ENCODE measurements at places on chromosomes 1 and 21. TPM values are rescaled to one million over a fixed set of nuclear protein-coding genes. Genes with fewer than 3 reads are reported as not detected.

- no peak for DNase-seq
Measured at GRCh38 chr1:39328586-39329121, 124.2 kb downstream of the MACF1 start.

SPRR1A gene
- polyA plus RNA-seq: not detected

DNA sequence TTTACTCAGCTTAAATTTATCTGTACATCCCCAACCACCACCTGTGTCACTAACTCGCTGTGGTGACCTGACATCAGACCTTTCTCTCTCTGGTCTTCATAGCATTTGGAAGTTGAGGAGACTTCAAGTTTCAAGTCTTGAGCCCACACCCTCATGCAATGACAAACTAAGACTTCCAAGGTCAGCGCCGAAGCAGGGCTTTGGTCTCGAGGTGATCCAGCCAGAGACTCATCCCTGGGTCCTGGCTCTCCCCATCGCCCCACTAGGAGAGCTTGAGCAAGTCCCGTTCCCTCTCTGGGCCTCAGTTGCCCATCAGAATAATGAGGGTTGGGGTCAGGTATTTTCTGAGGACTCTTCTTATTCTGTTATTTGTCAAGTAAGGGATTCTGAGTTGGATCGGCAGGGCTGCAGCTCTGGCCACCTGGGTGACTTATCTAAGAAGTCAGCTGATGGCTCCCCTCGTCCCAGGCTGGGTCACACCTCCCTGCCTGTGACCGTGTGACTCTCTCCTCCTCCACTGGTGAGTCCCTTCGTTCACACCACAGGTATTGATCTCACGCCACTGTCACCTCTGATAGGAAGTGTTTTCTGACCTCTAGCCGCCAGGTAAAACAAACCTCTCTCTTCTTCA, 143.7 kb upstream of the RUNX3 start:
- no peak for DNase-seq

CDA gene
- not detected for polyA plus RNA-seq

PLOD1 gene
- 2.6 TPM for polyA plus RNA-seq

OXCT2 gene
- not detected for polyA plus RNA-seq

DNA sequence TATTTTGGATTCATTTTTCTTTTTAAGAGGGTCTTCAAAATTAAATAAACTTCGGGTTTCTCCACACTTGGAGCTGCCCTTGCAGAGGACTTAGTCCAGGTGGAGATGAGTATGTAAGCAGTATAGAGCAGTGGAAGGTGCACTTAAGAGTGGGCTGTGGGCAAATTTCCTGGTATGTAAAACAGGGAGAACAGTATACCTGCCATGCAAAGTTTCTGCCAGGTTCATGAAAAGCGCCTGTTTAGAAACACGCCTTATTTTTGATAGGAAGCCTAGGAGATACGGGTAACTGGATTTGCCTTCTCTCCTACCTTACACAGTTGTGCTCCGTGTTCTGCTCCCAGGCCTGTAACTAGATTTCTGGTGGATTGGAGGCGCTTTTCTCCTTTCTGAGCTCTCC, 1.2 kb downstream of the KDM4A start:
- no peak for DNase-seq

DNA sequence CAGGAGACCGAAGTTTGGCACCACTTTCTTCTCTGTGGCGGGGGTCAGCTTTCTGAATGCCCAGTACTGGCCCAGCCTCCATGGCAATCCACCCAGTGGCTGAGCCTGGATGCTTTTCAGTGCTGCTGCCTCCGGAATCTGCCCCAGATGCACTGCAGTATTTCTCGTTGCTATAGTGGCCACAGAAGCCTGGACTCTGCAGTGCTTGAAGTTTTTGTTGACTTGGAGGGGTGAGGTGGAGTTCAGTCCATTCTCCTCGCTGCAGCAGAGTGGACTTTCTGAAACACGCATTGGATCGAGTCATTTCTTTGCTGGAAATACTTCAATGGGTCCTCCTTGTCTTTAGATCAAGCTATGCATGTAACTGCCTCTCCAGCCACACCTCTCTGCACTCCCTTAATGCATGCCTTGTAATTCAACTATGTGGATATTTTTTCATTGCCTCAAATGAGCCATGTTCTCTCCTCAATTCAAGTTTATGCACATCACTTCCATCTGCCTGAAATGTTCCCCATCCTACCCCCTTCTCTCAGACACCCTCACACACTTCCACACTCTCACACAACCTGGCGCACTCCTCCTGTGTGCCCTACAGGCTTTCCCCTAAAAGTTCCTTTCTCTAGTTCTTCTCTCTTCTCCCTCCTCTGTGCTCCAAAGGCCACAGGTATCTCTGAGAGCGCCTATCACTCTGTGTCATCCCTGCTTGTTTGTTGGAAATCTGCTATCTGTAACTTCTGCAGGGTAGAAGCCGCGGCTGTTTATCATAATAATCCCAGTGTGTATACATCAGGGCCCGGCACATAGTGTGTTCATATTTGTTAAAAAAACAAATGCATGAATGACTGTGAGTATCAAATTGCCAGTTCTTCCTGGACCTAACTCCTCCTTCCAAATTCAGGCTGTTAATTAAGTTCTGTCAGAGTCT, 16.5 kb downstream of the ADAM30 start:
- DNase-seq: no peak

OPRD1 gene
- polyA plus RNA-seq: 0.03 TPM

- DNase-seq: no peak
Measured at GRCh38 chr1:187042538-187042937, 213.8 kb downstream of the PLA2G4A start.

GRCh38 chr1:152111515-152111968, 3.7 kb downstream of the TCHH start:
- DNase-seq: peak; percentile 22

GRCh38 chr1:55690366-55690765, 475.2 kb upstream of the USP24 start:
- DNase-seq: no peak

DNA sequence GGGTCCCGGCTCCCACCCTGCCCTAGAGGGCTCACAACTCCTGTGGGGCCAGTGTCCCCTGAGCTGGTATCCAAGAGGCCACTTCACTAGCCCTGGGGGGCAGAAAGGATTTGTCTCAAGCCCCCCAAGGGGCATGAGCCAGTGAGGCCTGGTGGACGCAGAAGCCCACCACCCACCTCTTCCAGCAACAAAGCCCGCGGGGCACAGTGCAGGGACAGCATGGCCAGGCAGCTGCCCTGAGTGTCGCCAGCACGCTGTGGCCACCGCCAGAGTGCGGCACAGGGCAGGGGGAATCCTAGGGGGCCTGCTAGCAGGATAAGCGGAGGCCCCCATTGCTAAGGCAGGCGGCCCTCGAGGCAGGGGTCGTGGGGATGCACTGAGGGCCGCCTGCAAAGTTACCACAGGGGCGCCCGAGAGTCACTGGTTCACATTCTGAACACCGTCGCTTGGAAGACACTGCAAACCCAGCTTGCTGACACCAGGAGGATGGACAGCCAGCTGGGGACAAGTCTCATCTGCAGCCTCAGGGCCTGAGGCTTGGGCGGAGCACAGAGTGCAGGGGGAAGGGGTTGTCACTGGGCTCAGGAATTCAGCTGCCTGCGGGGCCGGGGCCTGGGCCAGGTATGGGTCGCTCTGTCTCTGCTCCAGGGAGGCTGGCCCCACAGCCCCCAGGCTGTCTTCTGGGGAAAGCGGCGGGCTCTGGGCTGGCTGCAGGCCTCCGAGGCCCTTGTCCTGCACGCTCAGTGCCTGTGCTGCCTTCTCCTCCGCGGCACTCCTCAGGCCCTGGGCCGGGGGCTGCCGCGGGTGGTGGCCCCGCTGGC, 26.8 kb downstream of the SLC19A1 start:
- DNase-seq: no peak

TMIGD3 gene
- polyA plus RNA-seq: not detected

OR2T29 gene
- polyA plus RNA-seq: not detected

GRCh38 chr1:184889902-184890301, 84.4 kb downstream of the NIBAN1 start:
- no peak for DNase-seq

PTPN7 gene
- 50.5 TPM for polyA plus RNA-seq

DNA sequence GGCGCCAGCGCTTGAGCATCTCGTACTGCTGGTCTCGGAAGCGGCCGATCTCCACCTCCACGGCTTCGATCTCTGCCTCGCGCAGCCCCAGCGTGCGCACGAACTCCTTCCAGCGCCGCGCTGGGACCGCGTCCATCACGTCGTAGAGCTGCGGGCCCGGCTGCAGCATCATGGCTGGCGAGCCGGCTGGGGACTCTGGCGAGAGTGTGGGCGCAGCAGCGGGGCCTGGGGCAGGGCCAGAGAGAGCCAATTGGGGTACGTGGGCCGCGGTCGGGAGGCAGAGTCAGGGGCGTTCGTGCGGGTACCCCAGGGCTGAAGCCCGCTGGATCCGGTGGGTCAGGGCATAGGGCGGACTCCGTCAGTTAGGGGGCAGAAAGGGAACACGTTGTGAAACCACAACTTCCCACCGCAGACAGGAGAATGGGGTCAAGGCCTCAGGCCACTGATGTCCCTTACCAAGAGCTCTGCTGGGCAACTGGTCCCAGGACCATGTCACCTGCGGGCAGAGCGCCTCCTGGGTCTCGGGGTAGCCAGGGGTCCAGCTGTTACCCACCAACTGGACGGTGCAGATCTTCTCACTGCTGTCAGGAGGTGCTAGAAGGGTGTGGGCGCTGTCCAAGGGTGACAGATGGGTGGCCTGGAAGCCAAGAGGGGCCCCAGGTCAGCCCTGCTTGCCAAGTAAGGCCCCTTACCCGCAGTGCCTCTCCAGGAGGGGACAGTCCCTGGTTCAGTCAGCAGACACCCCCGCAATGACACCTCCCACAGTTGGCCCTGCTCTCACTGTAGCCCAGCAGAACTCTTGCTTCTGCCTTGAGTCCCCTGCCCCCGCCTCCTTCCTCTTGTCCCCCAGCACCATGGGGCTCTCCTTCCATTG, 4.2 kb downstream of the TNFRSF25 start:
- no peak for DNase-seq

- DNase-seq: peak; percentile 10
Measured at GRCh38 chr1:172154551-172154950, 265.9 kb upstream of the C1orf105 start.

RAB3B gene
- polyA plus RNA-seq: not detected

- no peak for DNase-seq
Measured at GRCh38 chr1:111513410-111514020, 10.1 kb upstream of the ADORA3 start.

- DNase-seq: no peak
Measured at GRCh38 chr21:42352441-42353095, 1.8 kb upstream of the TFF2 start.

DNA sequence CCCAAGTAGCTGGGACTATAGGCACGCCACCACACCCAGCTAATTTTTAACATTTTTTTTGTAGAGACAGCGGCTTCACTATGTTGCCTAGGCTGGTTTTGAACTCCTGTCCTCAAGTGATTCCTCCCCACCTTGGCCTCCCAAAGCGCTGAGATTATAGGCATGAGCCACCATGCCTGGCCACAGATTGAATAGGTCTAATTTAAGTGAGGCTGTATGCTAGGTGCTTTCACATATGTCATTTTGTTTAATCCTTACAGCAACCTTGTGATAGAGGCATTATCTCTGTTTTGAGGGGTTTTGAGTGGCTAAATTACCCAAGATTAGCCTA, 7.2 kb downstream of the INTS3 start:
- DNase-seq: no peak

DNA sequence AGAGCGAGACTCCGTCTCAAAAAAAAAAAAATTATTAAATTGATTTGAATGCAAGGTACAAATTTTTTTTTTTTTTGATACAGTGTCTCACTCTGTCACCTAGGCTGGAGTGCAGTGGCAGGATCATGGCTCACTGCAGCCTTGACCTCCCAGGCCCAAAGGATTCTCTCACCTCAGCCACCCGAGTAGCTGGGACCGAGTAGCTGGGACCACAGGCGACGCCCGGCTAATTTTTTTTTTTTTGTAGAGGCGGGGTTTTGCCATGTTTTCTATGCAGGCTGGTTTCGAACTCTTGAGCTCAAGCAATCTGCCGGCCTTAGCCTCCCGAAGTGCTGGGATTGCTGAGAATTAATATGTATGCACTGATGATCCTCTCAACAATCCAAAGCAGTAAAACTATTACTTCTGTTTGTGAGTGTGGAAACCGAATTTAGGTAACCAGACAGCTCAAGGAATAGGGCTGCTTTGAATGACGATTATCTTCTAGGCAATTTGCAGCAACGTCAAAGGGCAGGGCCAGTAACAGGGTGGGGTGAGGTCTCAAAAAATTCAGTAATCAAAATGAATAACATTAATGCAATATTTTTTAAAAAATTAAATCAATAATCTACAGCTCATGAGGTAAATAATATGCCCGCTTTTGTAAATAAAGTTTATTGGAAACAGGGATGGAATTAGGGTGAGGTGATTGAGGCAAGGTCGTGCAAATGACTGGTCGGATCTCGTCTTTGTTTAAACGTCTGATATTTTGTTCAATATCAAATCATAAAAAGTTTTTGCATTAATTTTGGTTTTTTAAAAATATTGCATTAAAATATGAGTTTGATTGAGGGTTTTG, 1.2 kb downstream of the CLSPN start:
- no peak for DNase-seq

GRHL3 gene
- not detected for polyA plus RNA-seq
